ENCODE measurements at places on chromosomes 5 and 9.
A peak's percentile ranks its signal among the peaks of the same experiment; 100 is the strongest.

DNA sequence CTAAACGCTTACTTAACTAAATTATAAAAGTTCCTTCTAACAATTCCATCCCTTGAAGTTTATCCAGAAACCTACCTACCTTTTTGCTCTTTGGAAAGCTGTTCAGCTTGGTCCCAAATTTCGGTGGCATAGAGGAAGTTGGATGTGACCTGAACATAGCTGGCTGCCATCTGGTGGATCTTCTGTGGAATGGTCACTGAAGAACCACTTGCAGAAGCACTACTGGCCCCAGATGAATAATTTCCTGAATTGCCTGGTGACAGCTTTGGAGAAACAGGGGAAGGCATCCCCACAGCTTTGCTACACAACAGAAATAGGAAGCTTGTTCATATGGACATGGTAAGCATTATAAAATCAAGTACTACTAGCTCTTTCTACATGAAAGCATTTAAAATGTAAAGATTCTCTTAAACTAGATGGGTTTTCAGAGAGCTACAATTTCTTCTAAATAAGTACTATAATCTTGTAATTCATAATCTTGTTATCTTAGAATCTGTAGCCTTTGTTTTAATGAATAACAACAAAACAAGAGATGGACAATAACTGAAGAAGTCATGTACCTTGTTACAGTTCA, 9.9 kb downstream of the LEAP2 start:
- no peak for DNase-seq

DNA sequence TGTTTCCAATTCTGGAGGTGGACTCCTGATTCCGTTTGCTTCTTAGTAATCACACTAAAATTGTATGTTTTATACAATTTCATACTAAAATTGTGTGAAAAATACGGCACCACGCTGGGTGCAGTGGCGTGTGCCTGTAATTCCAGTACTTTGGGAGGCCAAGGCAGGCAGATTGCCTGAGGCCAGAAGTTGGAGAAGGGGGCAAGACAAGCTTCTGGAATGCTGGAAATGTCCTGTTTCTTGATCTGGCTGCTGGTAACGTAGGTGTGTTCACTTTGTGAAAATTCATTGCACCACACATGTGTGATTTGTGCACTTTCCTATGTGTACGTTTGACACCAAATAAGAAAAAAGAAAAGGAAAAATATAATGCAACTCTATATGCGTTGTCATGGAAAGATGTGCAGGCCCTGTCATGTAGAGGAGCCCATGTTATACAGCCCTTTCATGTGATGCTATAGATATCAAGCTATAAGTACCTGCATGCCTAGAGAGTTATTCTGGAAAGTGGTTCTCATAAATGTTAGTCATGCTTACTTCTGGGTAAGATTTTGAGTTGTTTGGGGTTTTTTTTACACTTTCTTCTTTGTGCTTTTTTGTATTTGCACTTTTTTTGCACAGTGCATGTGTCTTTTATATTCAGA, 119.9 kb downstream of the TMEM174 start:
- no peak for DNase-seq

- DNase-seq = no peak
These were observed 65.9 kb downstream of the ZSWIM6 start for GRCh38 chr5:61397937-61398336.

GRCh38 chr5:177446200-177447065, at the start of gene PRR7:
Gene PRR7 (plus strand): TSS chr5:177446814. CDS start chr5:177455068, 8,254 bp downstream.
- DNase-seq = peak; percentile 45

GRCh38 chr5:56585461-56585860, 229.9 kb upstream of the MAP3K1 start:
- DNase-seq = no peak

DNA sequence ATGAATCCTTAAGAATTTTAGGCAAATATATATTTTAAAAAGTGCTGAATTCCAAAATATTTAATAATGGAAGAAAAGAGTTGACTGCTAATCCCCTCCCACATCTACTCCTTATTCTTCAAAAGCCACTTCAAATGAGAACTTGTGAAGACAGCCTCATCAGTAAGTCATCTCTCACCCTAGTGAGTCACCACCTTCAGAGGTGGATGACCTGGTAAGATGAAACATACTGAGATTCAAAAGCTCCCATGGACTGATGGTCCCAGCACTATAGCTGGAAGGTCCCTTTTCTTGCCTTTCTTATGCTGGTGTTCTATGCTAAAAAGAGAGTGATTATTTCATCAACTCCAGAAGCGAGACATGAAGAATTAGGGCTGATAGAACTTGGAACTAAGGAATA, 37.8 kb upstream of the SPDL1 start:
- no peak for DNase-seq

DNA sequence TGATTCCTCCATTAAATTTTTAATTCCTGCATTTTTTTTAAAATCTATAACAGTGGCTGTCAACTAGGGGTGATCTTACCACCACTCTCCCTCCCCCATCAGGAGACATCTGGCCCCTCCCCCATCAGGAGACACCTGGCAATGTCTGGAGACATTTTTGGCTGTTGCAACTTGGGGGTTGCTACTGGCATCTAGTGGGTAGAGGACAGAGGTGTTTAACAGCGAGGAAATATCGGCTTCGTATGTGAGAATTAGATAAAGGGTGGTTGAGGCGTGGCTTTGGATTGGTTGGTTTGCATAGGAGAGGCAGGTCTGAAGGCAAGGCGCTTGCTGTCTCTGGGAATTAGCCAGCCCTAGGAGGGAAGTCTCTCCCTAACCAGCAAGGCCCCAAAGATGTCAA, 10.5 kb downstream of the CDHR2 start:
- no peak for DNase-seq

DNA sequence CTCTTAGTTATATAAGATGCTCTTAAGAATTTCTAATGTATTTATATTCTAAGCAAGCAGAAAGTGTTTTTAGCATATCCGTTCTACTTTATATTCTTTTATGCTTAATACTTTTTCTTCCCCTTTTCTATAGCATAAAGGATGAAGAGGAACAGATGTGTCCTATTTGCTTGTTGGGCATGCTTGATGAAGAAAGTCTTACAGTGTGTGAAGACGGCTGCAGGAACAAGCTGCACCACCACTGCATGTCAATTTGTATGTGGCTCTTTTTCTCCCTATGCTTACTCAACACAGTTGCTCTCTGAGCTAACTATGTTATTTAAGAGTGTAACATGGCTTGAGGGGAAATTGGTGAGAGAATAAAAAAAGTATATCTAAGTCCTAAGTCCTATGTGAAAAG, 37.6 kb upstream of the SETD9 start:
- no peak for DNase-seq

- no peak for DNase-seq
These were observed 1167.6 kb downstream of the CDH12 start for GRCh38 chr5:21685522-21685921.

GRCh38 chr5:7347377-7347776, 48.6 kb upstream of the ADCY2 start:
- no peak for DNase-seq

DNA sequence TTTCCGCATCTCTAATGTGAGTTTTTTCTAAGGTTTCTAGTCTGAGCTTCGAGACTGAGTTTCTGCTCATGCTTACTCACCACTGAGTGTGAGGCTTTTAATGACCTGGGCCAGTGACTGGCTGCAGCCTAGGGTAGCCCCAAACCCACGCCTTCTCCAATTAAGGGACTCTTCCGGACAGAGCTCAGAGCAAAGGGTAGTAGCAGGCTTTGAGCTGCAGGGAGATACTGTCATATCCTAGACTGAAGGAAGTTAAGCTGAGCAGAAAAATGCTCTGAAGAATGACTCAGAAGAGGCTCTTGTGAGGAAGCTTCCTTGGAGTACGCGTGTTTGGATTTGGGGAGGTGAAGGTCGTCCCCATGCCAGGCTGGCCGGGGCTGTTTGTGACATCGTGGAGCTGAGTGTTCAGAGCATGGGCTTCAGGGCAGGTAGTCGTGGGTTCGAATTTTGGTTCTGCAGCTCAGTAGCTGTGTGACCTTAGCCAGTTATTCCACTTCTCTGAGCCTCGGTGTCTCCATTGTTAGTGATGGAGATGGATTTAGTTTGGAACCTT, 3.5 kb downstream of the USP20 start:
- no peak for DNase-seq

- DNase-seq = no peak
These were observed 23.4 kb downstream of the WNK2 start for GRCh38 chr9:93207326-93207814.

GRCh38 chr5:56985936-56986625, 34.2 kb upstream of the MIER3 start:
- DNase-seq = no peak

DNA sequence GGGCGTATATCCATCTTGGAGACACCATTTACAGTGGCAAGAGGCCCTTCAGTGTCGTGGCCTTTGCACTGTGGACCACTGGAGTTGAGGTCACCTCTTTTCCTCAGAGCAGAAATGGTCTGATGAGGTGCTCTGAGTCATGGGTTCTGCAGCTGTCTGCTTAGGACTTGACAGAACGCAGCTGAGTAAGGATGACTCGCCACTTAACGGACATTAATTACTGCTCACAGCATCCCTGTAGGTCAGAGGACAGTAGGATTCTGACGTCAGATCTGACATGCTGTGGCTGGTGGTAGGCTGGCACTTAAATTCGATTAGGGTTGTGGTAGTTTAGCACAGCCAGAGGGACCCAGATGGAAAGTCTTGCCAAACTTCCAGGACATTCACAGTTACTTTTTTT, 479.4 kb downstream of the DMAC1 start:
- DNase-seq = no peak

DNA sequence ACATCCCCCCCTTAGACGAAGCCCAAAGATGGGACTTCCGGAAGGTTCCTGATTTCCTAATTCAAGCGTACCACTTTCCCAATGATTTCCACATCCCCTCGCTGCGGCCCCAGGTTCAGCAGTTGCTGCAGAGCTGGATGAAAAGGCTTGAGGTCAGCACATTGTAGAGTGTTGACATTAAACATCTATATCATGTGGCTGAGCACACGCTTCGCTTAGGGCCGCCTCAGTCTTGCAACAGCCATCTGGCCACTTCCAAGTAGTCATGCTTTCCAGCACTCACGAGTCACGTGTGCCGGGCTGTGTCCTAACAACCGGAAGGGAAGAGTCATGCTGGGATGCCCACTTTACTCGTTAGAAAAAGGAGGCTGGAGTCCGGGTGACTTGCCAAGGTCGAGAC, 340.6 kb upstream of the IRX4 start:
- DNase-seq = no peak

DNA sequence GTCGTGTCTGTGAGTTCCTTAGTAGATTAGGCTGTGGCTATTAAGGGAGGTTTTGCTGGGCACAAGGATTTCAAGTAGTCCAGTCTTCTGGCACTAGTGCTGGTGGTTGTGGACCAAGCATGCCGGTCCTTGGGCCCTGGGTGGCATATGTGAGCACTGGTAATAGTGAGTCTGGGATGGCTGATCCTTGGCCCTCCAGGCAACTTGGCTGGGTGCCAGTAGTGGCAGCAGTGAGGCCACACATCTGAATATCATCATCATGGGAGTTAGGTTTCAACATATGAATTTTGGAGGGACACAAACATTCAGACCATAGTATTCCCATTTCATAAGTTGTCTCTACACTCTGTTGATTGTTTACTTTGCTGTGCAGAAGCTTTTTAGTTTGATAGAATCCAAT, 25.3 kb upstream of the APBA1 start:
- no peak for DNase-seq

DNA sequence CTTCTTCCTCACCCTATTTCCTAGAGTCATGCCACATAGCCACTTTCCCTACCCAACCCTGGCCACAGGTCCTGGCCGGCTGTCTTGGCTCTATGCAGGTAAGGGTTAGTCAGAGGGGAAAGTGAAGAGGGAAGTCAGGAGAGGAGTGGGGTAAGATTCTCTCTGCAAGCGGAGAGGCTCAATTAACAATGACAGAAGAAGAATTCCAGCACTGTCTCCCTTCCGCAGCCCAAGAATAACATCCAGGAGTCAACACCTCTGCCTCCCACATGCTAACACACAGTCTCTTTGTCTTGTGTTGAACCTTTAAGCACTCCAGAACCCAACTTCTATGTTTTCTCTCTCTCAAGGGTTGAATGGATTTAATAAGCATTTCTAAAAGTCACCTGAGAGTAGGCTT, 235.1 kb upstream of the ANKRD55 start:
- DNase-seq = no peak

- DNase-seq = no peak
These were observed 7.5 kb downstream of the HSPA5 start for GRCh38 chr9:125233678-125234077.

DNA sequence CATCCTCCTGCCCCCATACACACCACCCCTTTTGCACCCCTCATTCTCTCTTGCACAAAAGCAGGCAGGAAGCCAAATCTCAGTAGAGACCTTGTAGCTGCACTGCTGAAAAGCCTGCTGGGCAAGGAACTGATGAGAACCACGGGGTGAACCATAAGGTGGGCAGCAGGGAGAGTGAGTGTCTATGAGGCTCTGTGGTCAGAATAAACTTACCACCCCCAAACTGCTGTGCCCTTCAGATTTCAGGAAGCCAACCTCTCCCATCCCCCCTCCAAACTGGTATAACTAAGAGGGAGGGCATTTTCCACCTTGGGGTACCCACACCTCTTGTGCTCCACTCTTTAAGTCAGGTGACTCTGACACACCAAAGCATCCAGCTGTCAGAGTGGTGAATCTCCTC, 471.4 kb downstream of the SPOCK1 start:
- no peak for DNase-seq

GRCh38 chr5:82622711-82623514, 344.8 kb upstream of the RPS23 start:
- no peak for DNase-seq

GRCh38 chr5:10445352-10445751, 3.7 kb downstream of the ROPN1L start:
- no peak for DNase-seq

DNA sequence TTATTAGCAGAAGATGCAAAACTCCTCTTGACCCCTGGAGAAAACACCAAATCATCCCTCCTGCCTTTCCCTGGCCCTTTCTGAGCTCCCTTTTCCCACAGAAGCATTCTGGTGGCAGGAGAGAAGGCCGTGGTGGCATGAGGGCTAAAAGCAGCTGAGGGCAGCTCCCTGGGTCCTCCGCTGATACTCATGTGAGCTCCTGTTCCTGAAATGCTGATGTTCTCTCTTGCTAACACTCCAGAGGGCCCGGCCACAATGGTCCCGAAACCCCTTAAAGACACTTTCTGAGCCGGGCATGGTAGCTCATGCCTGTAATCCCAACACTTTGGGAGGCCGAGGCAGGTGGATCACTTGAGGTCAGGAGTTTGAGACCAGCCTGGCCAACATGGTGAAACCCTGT, 183.1 kb downstream of the HSPA4 start:
- DNase-seq = no peak

GRCh38 chr5:142621227-142621626, 64.7 kb downstream of the FGF1 start:
- DNase-seq = no peak

- DNase-seq = no peak
These were observed 28.3 kb downstream of the PRRX2 start for GRCh38 chr9:129693741-129694140.

DNA sequence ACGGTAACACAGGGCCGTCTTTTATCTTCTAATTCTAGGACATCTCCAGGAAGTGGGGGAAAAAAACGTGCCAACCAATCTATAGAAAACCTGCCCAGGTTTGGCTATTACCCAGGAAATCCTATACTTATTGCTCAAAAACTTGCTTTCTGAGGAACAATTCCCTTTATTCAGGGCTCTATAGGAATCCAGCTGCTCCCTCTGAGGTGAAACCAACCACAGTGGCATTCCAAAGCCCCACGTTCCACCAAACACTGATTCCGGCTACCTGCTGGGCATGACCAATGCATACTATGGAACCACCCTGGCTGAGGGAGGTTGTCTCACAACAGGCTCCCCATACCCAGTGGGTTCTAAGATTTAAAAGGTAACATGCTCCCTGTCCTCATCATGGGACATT, 57.6 kb downstream of the GLIS3 start:
- no peak for DNase-seq

Measured in stimulated activated CD8-positive, alpha-beta memory T cell treated with anti-CD3 and anti-CD28 coated beads, Interleukin-12 subunit alpha, Interleukin-12 subunit beta, amount 100 ng/mL, for 1 hour (primary cell).